Anterior cingulate cortex (tissue), 58 donors: ENCODE measurements at places on chromosomes 3 and 15.

GRCh38 chr15:79863886-79864285 lies 32.9 kb downstream of the MTHFS start:
- DNase-seq: no peak

DNA sequence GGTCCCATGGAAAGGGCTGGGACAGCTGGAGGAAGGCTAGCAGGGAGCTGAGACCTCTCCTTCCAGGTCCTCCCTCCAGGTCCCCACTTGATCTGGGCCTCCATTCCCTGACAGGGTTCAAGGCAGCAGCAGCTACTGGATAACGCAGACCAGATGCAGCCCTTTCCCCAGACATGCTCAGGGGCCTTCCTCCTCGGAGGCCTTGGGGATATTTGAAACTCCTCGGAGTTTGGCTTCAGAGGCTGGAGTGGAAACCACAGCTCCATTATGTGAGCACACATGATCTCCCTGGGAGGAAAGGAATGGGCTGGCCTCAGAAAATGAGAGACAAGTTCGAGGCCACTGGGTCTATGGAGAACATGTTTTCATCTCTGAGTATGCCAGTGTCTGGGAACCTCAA lies 119.3 kb downstream of the SMAD6 start:
- no peak for DNase-seq

DNA sequence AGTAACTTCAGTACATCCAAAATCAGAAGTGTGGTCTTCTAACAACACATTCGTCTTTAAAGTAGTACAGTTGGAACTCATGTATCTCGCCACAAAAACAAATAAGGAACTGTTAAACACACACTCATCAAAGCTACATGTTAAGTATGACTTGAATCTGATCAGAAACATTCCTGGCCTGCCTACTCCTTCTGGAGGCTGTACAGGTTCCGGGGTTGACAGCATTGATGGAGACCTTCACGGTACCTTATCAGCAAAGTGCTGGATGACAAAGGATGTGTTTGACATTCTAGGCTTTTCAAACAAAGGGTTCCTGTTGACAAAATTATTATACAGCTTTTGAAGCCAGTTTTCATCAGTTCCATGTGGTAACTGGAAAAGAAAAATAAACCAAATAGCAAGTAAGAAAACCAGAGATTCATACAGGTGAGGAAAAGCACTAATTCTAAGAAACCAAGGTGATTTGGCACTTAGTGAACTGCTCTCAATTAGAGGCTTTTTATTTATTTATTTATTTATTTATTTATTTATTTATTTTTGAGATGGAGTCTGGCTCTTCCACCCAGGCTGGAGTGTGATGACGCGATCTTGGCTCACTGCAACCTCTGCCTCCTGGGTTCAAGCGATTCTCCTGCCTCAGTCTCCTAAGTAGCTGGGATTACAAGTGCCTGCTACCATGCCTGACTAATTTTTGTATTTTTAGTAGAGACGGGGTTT lies 44.3 kb downstream of the MYO5C start:
- DNase-seq: no peak

DNA sequence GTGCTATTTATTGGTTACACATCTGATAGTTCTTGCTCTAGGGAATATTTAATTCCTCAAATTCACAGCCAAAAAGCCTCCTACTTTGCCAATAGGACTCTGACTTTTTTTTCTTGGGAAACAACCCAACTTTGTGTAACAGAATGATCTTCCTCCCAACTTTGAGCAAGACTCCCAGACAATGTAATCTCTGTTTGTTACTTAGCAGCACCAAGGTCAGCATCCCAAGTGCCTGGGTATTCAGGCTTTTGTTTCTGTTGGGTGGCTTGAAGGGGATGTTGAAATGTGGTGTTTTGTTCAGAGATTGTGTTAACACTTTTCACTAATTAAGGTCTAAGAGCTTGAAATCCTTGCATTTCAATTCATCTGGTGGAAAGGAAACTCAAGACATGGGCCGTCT lies 115.8 kb downstream of the ADAMTS9 start:
- DNase-seq: no peak

DNA sequence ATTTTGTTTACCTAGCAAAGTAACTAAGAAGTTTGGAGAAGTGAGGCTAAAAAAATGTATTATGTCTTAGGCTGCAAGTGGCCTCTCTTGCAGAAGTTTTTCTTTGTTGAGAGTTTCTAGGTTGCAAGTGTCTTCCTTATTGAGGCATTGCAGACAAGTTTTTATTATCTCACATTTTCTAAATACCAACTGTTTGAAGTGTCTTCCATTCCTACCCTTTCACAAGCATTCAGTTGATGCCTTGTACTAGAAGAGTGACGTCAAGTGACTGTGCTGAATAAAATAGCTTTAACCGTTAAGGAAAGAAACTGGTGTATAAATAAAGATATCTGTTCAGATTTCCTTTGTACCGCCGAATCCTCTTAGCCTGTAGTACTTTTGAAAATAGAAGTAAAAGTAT lies 123.3 kb downstream of the ALCAM start:
- DNase-seq: no peak

GRCh38 chr3:197836244-197836643 lies 45.2 kb downstream of the LRCH3 start:
- DNase-seq: no peak

DNA sequence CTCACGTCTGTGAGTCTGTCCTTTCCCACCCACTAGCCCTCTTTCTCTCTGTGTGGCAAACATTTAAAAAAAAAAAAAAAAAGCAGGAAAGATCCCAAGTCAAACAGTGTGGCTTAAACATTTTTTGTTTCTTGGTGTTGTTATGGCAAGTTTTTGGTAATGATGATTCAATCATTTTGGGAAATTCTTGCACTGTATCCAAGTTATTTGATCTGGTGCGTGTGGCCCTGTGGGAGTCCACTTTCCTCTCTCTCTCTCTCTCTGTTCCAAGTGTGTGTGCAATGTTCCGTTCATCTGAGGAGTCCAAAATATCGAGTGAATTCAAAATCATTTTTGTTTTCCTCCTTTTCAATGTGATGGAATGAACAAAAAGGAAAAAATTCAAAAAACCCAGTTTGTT lies 97.7 kb downstream of the GAP43 start:
- no peak for DNase-seq

GRCh38 chr3:127141921-127142730 lies 50.8 kb upstream of the PRR23E start:
- no peak for DNase-seq

DNA sequence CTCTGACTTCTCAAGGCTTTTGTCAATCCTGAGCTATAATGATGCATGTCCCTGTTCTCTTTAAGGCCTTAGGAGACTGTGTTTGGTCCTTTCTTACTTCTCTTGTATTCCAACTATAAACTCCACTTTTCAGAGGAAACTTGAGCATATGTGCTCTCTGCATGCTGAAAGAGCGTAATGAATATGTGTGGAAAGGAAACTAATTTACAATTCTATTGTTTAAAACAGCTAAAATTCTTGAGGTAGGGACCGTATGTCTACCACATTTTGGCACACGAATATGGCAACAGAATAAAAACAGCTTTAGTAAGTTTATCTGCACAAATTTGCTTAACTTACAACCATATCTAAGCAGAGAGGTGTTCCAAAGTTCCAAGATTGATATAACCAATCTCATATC lies 242.0 kb upstream of the DCBLD2 start:
- no peak for DNase-seq

DNA sequence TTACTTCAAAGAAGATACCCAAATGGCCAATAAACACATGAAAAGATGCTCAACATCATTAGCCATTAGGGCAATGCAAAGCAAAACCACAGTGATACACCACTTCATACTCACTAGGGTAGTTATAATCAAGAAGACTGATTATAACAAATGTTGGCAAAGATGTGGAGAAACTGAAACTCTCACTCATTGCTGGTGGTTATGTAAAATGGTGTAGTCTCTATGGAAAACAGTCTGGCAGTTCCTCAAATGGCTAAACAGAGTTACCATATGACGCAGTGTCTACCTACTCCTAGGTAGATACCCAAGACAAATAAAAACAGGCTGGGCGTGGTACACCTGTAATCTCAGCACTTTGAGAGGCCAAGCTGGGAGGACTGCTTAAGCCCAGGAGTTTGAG lies 3.5 kb upstream of the ZFAND6 start:
- no peak for DNase-seq

DNA sequence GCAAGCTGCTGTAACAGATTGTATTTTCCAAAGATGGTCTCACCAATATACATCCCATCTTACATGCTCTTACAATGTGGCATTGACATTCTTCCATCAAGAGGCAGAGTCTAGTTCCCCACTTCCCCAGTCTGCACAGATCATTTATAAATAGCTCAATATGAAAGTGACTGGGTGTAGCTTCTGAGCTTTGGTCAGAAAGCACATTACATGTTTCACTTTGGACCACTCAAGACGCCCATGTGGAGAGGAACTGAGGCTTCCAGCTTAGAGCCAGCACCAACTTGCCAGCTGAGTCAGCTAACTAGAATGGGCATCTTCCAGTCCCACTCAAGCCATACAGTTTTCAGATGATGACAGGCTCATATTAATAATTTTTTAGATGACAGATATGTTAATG lies 45.5 kb downstream of the GREM1 start:
- DNase-seq: no peak

DNA sequence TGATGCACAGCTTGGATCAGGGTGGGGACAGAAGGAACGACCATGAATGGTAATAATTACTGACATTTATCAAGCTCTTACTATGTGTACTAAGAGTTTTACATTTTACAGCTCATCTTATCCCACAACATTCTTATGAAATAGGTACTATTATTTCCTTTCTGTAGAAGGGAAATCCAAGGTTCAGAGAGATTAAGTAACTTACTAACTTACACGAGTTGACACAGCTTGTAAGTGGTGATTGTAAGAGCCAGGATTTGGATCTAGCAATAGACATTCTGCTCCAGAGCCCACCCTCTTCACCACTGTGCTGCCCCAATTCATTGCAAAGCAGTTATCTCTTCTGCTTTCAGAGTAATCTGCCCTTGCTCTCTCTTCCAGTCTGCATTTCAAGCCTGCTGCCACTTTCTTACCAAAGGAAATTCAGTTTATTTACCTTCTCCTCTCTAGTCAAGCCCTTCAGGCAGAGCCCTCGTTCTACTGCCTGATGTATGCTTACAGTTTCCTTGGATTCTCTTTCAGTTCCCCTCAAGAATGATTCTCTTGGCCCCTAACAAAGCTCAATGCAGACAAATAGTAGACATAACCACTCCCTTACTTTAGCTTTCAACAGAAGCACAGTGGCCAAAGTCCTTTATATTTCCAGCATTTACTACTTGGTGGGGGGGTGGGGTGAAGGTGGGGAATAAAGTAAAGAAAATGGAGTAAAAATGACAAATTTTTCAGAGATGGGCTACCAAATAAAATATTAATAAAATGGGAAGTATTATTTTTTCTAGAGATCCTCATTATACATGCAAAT lies 65.8 kb downstream of the ATP8B4 start:
- no peak for DNase-seq

GRCh38 chr3:15345608-15346137 lies 13.3 kb upstream of the SH3BP5 start:
- DNase-seq: no peak

DNA sequence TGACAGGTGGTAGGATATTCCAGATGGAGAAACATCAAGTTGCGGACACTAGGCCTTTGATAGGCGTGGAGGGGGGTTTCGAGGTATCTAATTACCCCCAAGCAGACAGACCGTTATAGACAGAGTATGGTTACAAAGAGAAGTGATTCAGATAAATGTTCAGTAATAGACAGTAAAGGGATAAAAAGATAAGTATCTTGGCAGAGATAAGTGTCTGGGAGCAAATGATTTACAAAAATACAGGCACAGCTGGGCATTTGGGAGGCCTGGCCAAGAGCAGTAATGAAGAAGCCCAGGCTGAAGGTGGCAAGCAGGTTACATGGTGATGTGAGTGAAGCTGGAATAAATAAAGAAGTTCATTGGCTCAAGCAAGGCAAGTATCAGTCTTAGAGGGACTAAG lies 659 bp upstream of the MYH15 start:
- DNase-seq: no peak

DNA sequence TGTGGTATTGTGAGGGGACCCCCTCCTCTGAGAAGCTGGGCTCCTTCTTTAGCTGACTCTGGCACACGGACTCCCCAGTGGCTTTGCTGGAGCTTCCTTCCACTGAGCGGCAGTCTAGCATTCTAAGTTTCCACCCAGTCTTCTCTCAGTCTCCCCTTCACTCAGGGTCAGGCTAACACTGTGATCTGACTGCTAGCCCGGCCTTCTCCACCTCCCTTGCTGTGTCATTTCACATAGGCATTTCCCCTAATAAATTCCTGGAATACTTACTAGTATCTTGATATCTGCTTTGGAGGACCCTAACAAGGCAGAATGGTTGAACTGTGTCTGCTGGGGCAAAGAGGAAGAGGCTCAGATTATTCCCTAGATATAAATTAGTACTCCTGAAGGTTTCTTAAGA lies 106.2 kb upstream of the THBS1 start:
- no peak for DNase-seq

DNA sequence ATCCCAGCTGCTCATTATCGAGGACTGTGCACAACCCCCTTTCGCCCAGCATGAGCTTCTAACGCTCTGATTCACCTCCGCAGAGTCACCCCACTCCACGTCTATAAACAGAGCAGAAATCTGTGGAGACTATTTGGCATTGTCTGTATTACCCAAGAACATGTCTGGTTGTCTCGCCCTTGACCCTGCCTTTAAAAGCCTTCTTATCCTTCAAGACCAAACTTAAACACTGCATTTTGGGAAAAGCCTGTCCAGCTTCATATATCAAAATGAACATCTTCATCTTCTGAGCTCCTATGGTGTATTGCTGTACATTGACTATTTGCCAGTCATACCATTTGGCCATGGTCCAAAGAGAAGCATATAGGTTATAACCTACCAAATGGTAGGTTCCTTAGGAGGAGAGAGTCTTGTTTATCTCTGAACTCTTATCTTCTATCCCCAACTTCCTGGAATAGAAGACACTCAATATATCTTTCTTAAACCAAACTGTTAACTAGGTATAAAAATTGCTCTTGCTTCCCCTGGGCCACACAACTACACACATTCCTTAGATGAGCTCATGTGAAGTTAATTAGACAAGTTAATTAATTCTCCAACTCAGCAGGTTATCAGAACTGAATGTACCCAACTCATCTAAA lies 90.1 kb downstream of the FBN1 start:
- DNase-seq: no peak

GRCh38 chr3:139203752-139204151 lies 140.1 kb upstream of the MRPS22 start:
- DNase-seq: no peak

GRCh38 chr3:150168698-150169097 lies 198.0 kb upstream of the PFN2 start:
- DNase-seq: no peak

DNA sequence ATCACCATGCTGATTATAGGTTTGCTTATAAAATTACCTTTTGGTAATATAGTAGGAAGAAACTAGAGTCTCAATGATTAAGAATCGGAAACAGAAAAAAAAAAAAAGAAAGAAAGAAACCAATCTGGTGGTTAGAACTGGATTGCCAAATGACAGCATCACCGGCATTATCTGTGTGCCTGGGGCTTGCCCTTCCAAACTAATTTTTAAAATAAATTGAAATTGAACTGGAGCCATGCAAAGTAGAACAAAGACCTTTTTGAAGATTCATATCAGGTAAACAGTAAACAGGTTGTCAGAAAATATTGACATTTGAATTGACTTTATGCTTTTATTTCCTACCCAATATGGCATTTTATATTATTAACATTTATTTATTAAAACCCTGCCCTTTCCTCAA lies 11.2 kb upstream of the CPB1 start:
- DNase-seq: no peak

GRCh38 chr3:156983559-156983958 lies 157.4 kb downstream of the LEKR1 start:
- no peak for DNase-seq

GRCh38 chr15:64854041-64854440 lies 12.3 kb downstream of the PLEKHO2 start:
- no peak for DNase-seq
